ENCODE measurements at places on chromosomes 6 and 20. TPM values are rescaled to one million over a fixed set of nuclear protein-coding genes. Genes with fewer than 3 reads are reported as not detected.

Gene TTK
- not detected for polyA plus RNA-seq

Gene ITPR3
- polyA plus RNA-seq = 7.0 TPM

Gene PRELID3B
- 19.5 TPM for polyA plus RNA-seq

Gene PRPH2
- polyA plus RNA-seq = not detected

Gene ATP9A
- polyA plus RNA-seq = 17.4 TPM

Gene SLC52A3
- polyA plus RNA-seq = 0.25 TPM

Gene TGM6
- polyA plus RNA-seq = not detected

Gene LPA
- polyA plus RNA-seq = not detected

Gene MED23
- polyA plus RNA-seq = 17.9 TPM

Gene SLC13A3
- not detected for polyA plus RNA-seq

Gene TMEM151B
- polyA plus RNA-seq = not detected

Gene CLDN20
- not detected for polyA plus RNA-seq
